Skin of body (tissue), 3 donors: ENCODE measurements at places on chromosomes 5 and 9. TPM values are rescaled to one million over a fixed set of nuclear protein-coding genes. Genes with fewer than 3 reads are reported as not detected.
A peak's percentile ranks its signal among the peaks of the same experiment; 100 is the strongest.

The LCN6 gene
- total RNA-seq = not detected

- peak; percentile 10 for DNase-seq
These were observed 32.9 kb downstream of the NDST1 start for GRCh38 chr5:150540615-150541396.

The ENTPD8 gene
- 0.10 TPM for total RNA-seq

DNA sequence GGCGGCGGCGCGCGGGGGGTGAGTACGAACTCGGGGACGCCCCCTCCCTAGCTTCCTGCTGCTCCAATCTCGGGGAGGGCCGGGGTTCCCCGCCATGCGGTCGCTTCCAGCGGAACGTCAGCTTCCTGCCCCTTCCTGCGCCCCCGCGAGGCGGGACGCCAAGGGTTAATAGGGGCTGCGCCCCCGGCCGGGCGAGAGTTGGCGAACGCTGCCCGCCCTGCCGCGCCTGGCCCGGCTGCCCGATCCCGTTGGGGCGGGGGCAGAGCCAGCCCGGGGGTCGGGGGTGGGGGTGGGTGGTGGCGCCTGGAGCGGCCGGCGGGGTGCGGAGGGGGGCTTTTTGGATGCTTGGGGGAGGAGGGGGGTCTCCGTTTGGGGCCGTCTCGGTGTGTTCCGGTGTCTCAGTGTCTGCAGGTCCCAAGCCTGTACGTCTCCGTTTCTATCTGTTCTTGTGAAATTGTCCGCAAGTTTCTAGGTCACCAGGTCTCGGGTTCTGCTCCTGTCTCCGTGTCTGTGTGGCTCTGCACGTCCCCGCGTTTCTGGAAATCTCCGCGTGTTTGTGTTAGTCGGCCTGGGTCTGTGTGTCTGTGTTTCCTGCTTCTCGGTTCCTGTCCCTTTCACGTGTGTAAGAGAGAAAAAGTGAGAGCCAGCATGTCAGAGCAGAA, 789 bp downstream of the COL27A1 start:
- DNase-seq = peak; percentile 78

The LRRC19 gene
- total RNA-seq = not detected

GRCh38 chr5:3994628-3995027, 399.0 kb downstream of the IRX1 start:
- DNase-seq = peak; percentile 20

- no peak for DNase-seq
These were observed 48.9 kb downstream of the SARDH start for GRCh38 chr9:133689151-133689763.

DNA sequence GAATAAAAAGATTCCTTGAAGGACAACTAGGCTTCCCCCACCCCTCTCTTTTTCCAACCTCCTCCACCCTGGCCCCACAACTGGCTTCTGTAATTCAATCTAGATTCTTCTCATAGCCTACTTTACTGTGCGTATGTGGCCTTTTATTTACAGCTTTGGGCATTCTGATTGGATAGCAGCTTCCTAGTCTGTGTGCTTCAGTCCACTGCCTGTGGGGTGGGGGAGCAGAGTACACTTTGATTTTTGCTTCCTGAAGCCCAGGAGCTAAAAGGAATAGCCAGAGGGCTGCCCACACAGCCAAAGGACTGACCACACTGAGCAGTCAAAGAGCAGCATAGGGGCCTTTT, 30.4 kb downstream of the RUSC2 start:
- DNase-seq = no peak

- DNase-seq = no peak
These were observed 41.8 kb upstream of the FAT2 start for GRCh38 chr5:151632941-151633340.

DNA sequence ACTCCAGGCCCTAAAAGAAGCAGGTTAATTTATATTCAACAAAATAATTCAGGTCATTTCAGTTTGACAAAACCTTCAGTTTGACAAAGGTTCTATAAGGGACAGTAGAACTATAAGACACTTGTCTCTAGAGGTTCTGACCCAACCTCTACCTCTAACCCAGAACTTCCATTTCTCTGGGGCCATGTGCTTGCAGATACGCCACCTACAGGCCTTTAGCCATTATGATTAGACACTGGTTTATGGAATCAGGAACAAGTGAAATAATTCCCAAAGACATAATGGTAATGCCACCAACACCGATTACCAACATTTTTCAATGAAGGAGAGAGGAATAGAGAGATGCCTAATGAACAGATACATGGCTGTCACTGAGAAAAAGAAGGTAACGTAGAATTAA, 733.9 kb downstream of the PRELID2 start:
- no peak for DNase-seq
